GOT3 (cell line): ENCODE measurements at places on chromosomes 2 and 18.

- no peak for DNase-seq
Measured at GRCh38 chr2:240640939-240641338, 15.7 kb downstream of the GPR35 start.

DNA sequence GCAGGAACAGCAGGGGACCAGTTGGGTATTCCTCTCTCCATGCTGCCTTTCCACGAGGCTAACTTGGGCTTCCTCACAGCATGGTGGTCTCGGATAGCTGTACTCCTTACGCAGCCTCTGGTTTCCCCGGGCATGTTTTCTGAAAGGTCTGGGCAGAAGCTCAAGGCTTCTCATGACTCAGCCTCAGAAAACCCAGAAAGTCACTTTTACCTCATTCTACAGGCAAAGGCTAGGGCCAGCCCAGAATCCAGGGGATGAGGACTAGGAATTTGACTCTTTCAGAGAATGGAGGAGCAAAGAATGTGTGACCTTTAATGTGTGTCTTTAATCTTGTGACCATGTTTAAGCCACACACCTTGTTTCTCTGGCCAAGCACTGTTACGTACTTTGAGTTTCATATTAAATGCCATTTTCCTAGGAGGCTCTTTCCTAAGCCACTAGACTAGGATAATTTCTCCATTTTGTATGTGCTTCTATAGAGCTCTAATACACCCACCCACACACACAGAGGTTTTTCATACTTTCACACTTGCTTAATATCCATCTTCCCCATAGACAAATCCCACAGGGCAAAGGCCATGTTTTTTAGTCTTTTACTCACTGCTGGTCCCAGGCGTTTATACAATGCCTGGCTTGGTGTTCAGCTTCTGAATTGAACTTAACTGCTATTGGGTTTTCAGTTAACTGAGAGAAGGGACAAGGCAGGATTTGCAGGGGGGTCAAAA is 77.3 kb downstream of the LONRF2 start:
- DNase-seq, result no peak

DNA sequence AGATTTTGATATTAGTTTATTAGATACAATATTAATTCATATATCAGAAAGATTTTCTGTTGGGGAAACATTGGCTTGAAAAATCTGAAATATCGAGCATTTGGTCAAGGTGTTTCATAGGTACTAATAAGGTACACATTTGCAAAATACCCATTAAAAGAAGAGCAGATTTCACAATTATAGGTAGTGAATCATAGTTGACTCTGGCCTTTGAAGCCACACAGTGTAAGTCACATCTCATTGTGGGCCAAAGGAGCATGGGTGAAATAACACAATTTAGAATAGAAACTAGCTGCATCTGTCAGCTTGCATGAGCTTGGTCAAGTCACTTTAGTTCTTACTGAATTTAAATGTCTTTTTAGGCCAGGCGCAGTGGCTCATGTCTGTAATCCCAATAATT is 4.9 kb downstream of the KDM3A start:
- no peak for DNase-seq

DNA sequence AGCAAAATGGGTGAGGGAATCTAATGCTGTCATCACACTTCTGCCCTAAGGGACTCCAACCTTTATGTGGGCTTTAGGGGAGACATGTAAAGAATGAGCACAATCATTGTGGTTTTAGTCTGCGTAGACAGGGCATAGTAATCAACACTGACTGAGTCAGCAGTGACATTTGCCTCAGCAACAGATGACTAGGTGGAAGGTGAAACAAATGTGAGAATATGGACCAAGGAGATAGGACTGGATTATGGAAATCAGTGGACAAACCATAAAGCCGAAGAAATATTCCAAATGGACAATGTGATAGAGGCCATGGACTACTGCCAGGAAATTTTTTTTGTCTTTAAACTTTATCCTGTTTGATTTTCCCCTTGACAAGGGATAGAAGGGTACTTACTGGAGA is 83.9 kb downstream of the PDK1 start:
- DNase-seq, result no peak

DNA sequence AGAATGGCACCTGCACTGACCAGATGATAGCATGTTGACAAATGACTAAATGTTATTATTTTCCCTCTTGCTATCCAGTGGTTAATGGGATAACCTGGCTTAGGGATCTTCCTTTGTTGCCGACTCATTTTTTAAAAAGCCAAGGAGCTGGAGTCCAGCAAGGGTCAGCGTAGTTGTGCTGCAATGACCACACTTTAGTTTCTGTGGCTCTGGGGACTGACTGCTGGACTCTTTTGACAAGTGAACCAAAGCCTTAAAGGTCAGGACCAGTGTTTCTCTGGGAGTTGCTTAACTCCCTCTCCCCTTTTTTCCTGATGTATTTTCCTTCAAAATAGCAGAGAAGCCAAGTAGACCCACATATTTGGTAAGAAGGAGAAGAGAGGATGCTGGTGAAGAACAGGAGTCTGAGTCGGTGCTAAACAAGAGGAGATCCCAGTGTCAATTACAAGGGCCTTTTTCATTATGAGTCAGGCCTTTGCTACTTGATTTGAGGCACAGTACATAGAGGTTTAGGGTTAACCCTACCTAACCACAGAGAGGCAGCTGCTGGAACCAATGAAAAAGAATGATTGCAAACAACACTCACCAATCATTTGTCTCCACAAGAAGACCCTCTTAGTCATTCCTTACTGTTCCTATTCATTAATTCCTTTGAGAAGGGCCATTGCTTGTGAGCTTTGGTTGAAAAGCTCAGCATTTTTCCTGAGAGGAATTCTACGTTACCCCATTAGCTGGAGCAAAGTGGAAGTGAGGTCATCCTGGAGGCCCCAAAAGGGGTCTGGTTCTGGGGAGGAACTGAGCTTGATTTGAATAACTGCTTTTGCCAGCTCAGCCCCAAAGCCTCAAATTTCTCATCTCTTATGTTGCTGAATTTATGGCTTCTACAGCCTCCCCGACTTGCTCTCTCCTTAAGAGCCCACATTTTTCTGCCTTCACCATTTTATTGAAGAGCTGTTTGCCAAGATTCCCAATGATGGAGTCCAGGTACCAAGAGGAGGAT is 137.6 kb upstream of the HNMT start:
- DNase-seq, result no peak

DNA sequence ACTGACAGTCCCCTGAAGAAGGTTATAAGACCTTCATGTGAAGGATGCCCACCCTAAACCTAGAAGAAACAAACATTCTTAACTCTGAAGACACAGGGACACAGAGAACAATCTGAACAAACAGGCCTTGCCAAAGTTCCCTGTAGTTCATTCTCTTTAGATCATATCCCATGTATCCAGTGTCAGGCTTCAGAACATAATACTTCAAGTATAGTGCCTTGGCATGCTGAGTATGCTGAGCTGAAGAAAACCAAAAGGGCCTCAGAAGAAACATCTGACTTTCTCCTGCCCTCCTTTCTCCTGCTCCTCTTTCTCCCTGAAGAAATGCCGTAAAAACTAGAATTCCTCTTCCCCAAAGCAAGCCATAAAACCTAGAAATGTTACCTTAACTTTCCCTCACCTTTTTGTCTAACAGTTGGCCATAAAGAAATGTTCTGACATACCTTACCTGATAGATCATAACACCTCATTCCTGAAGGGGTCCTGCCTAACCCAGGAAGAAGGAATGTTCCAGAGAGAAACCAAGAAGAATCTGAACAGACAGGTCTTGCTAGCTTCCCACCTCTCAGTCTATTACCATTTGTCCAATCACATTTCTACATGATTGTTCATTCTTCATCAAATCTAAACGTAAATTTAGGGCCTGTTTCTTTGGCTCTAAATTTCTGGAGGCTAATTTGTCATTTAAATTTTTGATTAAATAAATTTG is 160.1 kb upstream of the ZC3H15 start:
- no peak for DNase-seq

DNA sequence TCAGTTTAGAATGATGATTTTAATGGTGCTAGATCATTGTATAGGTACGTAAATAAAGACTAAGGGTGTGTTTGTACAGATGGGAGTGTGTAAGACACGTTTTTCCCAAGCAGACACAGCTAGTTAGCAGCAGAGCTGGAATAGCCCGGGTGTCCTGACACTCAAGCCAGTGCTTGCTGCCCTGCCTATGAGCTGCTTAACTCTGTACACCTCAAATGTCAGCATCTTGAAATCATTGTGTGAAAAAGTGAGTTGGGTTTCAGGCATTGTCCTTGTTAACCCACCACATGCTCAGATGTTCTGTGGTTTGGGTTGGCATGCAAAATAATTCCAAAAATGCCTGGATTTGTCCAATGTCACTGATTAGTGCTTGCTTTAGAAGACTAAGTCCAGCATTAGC is 13.0 kb upstream of the TET3 start:
- no peak for DNase-seq
